ENCODE measurements at places on chromosomes 16 and 17.

GRCh38 chr17:9767432-9767991, 23.9 kb downstream of the DHRS7C start:
- no peak for DNase-seq

GRCh38 chr17:2926019-2926650, 129.9 kb downstream of the RAP1GAP2 start:
- DNase-seq = no peak

- DNase-seq = peak; percentile 84
These were observed 58.3 kb upstream of the ARHGAP44 start for GRCh38 chr17:12730931-12731521.

DNA sequence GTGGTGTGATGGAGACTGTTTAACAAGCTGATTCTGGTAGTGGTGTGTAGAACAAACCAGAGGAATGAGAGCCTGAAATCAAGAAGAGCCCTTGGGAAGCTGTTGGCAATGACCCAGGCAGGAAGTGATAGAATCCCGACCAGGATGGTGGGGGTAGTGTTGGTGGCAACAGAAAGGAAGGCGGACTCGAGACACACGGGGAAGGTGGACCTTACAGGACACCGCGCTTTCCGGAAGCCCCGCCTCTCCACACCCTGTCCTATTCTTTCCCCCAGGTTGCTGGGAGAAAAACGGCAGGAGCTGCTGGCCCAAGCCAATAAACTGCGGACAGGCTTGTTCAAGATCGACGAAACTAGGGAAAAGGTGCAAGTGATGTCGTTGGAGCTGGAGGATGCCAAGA, 30.0 kb upstream of the KDM6B start:
- DNase-seq = no peak

- no peak for DNase-seq
These were observed 35.8 kb upstream of the ABCA9 start for GRCh38 chr17:69096541-69096940.

GRCh38 chr17:12664894-12665262, 812 bp upstream of the MYOCD start:
- DNase-seq = no peak

GRCh38 chr16:81445143-81445961, 744 bp downstream of the CMIP start:
- DNase-seq = no peak

DNA sequence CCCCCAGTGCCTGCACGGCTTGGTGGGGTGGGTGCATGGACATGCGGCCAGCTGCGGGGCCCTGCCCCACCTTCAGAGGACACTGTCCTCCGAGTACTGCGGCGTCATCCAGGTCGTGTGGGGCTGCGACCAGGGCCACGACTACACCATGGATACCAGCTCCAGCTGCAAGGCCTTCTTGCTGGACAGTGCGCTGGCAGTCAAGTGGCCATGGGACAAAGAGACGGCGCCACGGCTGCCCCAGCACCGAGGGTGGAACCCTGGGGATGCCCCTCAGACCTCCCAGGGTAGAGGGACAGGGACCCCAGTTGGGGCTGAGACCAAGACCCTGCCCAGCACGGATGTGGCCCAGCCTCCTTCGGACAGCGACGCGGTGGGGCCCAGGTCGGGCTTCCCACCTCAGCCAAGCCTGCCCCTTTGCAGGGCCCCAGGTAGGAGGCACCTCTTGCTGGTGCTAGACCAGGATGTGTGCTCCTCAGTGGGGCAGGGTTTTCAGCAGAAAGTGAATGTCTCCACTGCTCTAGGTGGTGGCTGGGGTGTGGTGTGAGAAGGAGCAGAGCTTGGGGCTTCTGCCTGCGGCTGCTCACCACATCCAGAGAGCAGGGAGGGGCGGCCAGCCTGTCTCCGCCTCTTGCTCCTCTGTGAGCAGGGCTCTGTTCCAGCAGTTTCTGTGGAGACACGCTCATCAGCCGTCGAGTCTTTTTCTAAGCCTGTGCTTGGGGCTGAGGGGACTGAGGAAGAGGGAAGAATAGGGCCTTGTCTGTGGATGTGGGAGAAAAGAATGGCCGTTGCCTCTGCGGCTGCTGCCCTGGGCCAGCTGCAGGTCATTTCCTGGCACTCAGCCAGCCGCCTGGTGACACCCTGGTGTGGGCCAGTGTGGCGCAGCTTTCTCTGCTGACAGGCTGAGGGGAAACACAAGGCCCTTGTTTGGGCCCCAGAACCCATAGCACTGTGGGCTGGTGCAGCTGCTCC, 2.2 kb downstream of the ZNF276 start:
- peak; percentile 62 for DNase-seq

GRCh38 chr16:200388-200787, 20.1 kb downstream of the HBQ1 start:
- no peak for DNase-seq

GRCh38 chr17:71500761-71501555, 619.9 kb upstream of the SOX9 start:
- DNase-seq = no peak

GRCh38 chr17:42411361-42411760, 11.7 kb downstream of the CAVIN1 start:
- no peak for DNase-seq

DNA sequence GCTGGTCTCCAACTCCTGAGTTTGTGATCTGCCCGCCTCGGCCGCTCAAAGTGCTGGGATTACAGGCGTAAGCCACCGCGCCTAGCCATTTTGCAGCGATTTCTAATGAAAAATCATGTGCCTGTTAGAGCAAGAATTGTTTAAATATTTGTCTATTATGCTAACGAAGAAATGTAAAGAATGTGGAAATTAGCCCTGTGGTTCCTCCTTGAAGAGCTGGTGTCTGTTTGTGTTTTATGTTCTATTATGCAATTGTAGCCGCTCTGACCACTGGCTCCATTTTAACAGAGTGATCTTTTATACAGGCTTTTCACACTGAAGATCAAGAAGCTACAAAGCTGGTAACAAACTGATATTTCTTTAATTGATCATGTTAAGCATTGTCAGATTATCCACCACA, 217.3 kb downstream of the USP22 start:
- DNase-seq = no peak

DNA sequence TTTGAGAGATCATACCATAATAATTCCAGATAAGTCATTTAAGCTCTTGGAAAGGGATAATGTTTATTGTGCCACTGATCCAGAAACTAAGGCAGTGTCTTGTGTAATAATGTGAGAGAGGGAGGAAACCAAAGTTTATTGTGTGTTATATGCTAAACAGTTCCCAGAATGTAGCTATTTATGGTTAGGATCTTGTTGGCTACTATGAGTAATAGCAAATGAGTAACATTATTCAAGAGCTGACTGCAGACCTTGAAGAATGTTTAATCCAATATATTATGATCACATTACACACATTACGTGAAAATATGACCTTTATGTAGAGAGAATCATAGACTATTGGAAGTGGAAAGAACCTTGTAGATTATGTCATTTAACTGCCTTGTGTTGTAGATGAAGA, 139.5 kb downstream of the BCAS3 start:
- no peak for DNase-seq

- no peak for DNase-seq
These were observed 35.0 kb downstream of the ZCCHC14 start for GRCh38 chr16:87457709-87458423.

DNA sequence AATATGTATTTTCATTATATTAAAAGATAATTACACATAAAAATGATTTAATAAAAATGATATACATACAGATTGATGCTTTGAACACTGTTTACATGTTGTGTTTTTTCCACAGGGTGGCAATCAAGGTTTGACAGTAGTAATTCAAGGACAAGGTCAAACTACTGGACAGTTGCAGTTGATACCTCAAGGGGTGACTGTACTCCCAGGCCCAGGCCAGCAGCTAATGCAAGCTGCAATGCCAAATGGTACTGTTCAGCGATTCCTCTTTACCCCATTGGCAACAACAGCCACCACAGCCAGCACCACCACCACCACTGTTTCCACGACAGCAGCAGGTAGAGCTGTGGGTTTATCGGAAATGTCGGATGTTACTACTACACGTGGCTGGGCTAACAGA, 52.2 kb downstream of the C17orf58 start:
- no peak for DNase-seq

- DNase-seq = no peak
These were observed 19.1 kb downstream of the SMYD4 start for GRCh38 chr17:1810450-1811103.

DNA sequence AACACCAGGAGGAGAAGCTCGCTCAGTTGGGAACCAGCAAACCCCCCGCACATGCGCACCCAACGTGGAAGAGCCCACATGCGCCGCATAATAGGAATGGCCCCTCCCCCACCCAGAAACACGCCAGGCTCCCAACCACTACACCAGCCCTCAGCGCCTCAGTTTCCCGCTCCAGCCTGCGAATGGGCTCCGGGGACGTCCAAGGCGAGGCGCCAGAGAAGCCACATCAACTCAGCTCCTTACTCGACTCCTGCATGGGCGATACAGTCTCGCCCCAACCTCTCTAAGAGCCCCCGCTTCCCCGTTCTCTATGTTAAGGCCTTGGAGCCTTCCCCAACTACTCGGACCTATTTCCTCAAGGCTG, 504 bp downstream of the SRSF1 start:
- DNase-seq = peak; percentile 75

DNA sequence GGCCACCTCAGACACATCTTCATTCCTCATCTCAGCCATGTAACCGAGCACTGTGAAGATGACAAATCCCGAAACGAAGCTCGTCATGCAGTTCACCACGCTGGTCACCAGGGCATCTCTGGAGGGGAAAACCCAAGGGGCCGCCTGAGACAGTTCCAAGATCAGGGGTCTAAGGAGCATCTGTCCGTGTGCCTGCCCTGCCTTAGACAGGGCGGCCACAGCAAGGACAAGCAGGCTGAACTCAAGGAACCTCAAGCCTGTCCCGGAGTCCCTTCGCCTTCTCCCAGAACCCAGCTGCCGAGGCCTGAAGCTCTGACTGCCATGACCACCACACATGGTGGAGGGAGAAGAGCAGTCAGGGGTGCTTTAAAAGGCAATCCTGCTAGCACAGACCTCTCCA, 22.7 kb downstream of the SLC6A4 start:
- no peak for DNase-seq

GRCh38 chr17:30567231-30568116, 90.3 kb downstream of the GOSR1 start:
- DNase-seq = no peak

DNA sequence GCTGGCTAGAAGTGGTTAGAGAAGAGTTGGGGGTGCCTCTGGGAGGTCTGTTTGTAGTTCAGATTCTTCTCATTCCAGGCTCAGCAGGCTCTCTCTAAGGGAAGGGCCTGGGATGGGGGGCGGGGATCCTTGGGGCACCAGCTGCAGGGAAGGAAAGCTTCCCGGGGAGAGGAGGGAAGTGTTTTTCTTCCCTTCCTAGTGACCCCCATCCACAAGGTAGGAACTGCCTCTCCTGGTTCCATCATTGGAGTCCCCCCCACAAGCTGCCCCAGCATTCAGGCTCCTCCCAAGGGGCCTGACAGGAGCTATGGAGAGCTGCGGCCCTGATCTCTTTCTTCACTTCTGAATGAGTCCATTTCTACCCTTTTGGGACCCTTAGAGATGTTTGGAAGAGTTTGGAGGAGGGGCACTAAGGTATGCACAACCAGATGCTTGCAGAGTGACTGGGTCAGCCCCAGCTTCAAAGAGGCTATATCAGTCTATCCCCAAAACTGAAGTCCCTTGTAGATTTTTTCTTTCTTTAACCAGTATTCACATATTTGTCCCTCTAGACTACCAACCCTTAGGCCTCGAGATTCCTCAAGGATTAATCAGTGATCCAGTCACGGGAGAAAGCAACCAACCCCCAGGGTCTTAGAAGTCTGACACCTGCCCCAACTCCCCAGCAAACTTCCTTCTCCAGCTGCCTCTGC, 13.9 kb upstream of the FZD2 start:
- no peak for DNase-seq

DNA sequence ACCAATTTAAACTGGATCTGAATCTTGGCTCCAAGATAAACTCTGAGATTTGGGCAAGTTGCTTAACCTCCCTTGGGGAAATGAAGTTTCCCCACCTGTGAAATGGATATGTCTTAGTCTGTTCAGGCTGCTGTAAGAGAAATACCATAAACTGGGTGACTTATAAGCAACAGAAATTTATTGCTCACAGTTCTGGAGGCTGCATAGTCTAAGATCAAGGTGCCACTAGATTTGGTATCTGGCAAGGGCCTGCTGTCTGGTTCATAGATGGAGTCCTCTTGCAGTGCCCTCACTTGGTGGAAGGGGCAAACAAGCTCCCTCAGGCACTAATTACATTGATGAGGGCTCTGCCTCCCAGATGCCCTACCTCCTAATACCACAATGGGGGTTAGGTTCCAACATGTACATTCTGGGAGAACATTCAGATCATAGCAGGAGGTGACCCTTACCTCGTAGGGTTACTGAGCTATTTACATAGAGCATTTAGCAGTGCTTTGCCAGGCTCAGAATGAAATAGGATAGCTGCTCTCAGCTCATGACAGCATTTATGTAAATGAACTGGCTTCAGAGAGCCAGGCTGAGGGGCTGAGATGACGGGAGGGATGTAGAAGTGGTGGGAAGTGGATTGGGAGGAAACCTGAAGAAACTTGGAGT, 83.9 kb downstream of the SPECC1 start:
- no peak for DNase-seq

- no peak for DNase-seq
These were observed 2.7 kb downstream of the CLUAP1 start for GRCh38 chr16:3503523-3503922.

DNA sequence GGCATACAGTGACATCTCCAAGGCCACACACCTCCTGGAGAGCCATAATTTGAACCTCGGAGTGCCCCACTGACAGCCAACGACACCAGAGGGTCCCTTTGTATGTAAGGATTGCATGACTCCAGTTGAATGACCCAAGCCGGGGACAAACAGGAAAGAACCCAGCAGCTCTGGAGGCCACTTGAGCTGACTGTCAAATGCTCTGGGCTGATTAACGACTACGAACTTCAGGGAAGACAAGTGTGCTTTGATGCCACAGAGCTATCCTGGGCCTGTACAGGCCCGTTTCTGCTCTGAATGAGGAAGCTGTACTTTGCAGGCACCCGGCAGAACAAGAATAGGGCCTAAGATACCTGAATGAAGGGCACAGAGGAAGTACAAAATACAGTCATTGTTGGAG, 404.6 kb downstream of the SLC39A11 start:
- no peak for DNase-seq
